ENCODE measurements at places on chromosomes 5 and 9. TPM values are rescaled to one million over a fixed set of nuclear protein-coding genes. Genes with fewer than 3 reads are reported as not detected.

GLRA1 gene
- not detected for total RNA-seq

CAMK2A gene
- 0.86 TPM for total RNA-seq

NR5A1 gene
- not detected for total RNA-seq

FOXB2 gene
- not detected for total RNA-seq

ARID3C gene
- total RNA-seq: 0.26 TPM

CER1 gene
- not detected for total RNA-seq
